ENCODE measurements at places on chromosomes 13 and 19.

GRCh38 chr13:36915106-36915505 lies 4.9 kb downstream of the SMAD9 start:
- DNase-seq = no peak

DNA sequence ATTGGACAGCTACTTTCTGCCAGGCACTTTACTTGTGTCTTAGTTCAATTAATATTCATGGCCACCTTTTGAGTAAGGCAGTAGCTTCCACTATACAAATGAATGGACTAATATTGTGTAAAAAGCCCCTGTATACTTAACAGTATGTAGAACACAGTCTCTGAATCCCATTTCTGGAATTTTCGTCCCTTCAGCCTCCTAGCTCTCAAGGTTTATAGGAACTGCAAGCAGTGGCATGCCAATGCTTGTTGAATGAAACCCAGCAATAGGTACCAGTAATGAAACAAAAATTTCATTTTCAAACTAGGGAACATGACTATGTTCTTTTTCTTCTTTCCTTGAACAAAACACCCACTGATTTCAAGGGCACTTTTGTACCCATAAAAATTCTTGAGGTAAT lies 361.6 kb downstream of the TDRD3 start:
- DNase-seq = no peak

DNA sequence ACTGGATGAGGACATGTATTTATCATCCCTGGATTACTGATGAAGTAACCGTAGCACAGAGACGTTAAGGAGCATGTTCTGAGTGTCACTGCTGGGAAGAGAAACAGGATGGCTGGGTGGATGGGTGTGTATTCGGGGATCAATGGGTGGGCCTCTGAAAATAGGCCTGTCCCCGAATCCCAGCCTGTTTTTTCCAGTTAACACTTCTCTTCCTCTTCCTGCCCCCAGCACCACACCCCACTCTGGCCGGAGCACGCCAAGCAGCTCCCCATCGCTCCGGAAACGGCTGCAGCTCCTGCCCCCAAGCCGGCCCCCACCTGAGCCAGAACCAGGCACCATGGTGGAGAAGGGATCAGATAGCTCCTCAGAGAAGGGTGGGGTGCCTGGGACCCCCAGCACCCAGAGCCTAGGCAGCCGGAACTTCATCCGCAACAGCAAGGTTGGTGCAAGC lies 8.8 kb downstream of the GRAMD1A start:
- no peak for DNase-seq

DNA sequence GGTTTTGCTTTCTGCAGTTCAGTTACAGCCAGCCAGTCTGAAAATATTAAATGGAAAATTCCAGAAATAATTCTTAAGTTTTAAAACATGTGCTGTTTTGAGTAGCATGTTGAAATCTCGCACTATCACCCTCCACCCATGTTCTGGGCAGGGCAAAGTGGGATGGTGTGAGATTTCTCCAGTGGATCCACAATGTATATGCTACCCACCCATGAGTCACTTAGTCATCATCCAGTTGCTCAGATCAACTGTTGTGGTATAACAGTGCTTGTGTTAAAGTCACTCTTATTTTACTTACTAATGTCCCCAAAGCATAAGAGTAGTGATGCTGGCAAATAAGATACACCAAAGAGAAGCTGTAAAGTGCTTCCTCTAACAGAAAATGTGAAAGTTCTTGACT lies 56.4 kb downstream of the CYSLTR2 start:
- DNase-seq = no peak

DNA sequence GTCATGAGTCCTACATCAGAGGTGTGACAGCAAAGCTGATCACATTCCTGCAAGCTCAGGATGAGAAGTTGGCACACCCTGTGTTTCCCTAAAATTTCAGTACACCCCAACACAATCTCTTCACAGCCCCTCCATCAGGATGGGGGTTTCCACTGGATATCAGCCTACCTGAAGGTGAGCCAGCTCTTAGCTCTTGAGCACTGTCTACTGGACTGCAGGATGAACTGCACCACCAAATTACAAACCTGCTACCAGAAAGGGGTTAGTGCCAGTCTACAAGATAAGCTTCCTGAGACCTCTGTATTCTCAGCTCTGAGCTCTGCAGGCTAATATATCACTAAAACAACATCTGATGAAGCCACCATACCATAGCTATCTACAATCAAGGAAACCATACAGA lies 1616.2 kb upstream of the SPRY2 start:
- no peak for DNase-seq

GRCh38 chr19:13057744-13058143 lies 44.9 kb downstream of the LYL1 start:
- DNase-seq = no peak

DNA sequence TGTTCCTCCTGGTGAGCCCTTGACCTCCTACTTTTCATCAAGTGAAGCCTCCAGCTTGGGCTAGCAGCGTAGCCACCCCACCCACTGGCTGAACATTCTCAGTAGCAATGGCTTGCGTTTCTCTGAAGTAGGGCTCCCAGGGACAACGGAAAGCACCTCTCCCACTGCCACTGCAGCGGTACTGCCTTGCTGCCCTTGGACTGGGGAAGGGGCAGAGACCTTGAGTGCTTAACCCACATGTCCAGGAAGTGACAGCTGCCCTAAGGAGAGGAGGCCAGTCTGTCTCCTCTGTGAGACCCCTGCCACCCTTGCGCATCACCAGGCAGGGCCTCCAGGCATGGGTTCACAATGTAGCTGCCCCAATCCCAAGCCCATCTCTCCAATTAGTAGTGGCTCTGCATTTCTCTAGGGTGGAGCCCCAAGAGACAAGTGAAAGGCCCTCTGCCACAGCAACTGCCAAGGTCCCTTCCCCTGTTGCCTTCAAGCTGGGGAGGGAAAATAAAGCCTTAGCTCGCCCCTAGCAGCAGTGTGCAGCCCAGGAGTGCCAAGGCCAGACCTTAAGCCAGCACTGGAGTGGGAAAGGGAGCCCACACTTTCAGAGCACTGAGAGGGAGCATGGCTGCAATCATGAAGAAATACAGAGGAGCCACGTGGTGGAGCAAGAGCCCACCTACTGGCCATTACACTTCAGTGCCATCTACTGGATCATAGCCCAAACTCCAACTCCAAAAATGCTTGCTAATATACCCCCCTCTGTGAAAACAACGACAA lies 175.9 kb upstream of the TRPC4 start:
- DNase-seq = no peak

DNA sequence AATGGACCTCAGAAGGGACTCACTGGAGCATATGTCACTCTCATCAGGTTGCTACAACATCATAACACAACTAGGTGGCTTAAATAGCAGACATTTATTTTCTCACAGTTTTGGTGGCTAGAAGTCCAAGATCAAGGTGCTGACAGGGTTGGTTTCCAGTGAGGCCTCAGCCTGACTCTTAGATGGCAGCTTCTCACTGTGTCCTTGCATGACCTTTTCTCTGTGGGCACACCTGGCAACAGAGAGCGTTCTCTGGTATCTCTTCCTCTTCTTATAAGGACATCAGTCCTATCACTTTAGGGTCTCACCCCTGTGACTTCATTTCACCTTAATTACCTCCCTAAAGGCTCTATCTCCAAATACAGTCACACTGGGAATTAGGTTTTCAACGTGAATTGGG lies 74.5 kb downstream of the CYSLTR2 start:
- DNase-seq = no peak

GRCh38 chr13:83184819-83185218 lies 697.5 kb downstream of the SLITRK1 start:
- DNase-seq = no peak

GRCh38 chr19:45071969-45072790 lies 4.1 kb downstream of the ZNF296 start:
- no peak for DNase-seq

DNA sequence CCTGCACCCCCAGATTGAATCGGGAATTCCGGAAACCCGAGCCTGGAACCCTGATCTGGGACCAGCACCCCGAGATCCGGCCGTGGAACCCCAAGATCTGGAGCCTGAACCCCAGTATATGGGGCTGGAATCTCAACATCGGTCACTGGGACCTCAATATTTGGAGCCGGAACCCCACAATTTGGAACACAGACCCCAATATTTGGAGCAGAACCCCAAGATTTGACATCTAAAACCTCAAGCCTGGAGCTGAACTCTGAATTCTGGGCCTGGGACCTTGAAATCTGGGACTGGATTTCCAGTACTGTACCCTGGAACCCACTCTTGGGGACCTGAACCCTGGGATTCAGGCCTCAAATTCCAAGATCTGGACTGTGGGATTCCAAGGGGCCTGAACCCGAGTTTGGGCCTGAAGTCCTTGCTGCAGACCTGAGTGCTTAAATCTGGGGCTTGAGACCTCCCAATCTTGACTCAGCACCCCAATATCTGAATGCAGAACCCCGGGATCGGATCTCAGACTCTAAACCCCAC lies 629 bp downstream of the LRFN3 start:
- DNase-seq = no peak

GRCh38 chr13:98184792-98185191 lies 7.7 kb upstream of the RNF113B start:
- DNase-seq = no peak

- DNase-seq = no peak
These were observed 54.4 kb upstream of the ZNF835 start for GRCh38 chr19:56725829-56726424.

- DNase-seq = no peak
These were observed 625 bp downstream of the ZFP82 start for GRCh38 chr19:36417752-36418286.

DNA sequence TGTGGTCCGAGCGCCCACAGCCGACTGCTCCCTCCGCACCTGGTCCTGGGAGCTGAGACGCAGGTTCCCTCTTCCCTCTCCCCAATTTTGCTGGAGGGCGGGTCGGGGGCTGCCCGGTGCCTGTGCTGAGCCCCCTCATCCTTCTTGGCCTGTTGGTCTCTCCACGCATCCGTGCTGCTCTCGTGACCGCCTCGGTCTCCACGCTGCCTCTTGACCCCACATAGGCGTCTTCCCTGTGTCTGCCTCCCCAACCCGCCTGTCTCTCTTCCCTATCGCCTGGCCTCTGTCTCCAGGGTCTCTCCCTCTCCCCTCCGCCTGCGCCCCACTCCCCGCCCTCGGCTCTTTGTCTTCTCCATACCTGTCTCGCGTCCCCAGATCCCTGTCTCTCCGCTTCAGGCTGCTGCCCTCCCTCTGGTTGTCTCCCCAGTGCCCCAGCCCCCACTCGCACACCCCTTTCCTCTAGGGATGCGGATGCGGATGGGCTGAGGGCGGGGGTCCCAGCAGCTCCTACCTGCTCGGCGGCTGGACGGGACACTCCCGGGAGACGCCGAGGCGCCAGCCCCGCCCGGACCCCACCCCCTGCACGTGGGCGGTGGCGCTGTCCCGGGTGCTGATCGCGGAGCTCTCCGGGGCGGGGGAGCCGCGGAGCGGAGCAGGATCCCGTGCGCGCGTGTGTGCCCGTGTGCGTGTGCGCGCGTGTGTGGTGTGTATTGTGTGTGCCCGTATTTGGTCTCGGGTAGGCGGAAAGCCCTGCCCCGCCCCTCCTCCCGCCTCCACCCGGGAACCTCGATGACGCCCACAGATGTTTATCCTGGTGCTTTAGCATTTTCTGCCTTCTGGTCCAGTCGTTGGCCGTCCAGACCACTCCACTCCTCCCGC lies at the start of gene SYT5:
Gene SYT5 (minus strand): TSS at position 684 of the 879 bp plus-strand sequence. CDS start 1,248 bp downstream, outside the sequence.
- DNase-seq = peak; percentile 36

DNA sequence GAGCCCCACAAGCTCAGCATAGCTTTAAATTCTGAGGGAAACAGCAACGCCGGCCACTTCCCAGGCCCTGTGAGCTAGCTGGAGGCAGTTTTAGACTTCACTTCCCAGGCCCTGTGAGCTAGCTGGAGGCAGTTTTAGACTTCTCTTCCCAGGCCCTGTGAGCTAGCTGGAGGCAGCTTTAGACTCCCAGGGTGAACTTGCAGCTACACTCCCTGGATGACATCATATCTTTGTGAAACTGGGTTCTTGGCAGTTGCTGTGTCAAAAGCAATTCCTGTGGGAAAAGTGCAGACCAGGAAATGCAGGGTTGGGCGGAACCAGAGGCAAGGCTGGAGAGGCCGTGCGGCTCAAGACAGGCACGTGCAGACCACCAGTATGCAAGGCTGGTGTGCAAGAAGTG lies 12.7 kb downstream of the SOX1 start:
- DNase-seq = no peak

- no peak for DNase-seq
These were observed 69.6 kb upstream of the RNF113B start for GRCh38 chr13:98246538-98247172.

GRCh38 chr13:108342369-108343289 lies 73.1 kb downstream of the TNFSF13B start:
- no peak for DNase-seq

DNA sequence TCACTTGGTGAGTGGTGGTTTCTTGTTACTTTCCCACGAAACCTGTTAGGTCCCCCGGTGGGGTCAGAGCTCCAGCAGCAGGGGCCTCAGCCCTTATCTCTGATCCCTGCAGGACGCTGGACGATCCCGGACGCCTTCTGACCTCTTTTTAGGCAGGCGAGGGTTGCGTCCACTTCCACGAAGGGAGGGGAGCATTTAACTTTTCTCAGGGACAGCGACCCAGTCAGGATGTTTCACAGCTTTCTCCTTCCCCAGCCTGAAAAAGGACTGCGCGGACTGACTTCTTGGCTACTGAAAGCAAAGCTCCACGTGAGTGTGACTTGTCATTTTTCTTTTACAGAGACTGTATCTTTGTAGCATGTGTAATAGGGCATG lies 692 bp downstream of the ZNF234 start:
- DNase-seq = no peak

DNA sequence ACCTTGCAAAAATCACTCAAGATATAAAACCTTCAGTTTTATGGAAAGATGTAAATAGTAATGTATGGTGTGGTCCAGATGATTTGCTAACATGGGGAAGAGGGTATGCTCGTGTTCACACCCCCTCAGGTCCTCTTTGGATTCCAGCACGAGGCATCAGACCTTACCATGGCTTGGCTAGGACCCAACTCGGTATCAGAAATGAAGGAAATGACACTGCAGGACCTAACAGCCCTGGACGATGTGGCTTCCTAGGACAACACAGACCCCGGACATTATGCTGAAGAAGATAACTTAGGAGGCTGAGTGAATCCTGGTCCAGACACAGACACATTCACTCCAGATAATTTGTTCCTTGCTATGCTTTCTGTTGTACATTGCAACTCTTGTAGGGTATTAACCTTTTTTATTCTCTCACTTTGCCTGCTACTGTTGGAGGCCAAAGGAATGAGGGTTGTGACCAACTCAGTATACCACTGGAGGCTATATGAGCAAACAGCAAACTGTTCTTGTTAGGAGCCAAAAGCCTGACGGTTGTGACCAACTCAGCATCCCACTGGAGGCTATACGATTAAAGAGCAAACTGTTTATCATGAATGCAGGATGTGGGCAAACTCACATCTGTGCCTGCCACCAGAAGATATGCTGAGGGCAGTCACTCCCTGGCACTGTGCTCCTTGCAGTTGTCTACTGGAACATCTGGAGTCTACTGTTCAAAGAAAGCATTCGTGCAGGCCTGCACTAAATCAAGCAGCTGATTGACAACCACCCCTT lies 121.7 kb downstream of the ZNF429 start:
- no peak for DNase-seq

GRCh38 chr13:84651288-84651687 lies 769.0 kb upstream of the SLITRK1 start:
- no peak for DNase-seq

DNA sequence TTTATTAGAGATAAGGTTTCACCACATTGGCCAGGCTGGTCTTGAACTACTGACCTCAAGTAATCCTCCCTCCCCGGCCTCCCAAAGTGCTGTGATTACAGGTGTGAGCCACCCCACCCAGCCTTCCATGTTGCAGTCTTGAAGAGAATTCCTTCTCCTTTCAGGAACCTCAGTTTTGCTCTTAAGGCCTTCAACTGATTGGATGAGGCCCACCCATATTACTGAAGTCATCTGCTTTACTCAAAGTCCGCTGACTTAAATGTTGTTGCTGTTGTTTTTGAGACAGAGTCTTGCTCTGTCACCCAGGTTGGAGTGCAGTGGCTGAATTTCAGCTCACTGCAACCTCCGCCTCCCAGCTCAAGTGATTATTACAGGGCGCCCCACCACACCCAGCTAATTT lies 33.5 kb downstream of the RASL11A start:
- DNase-seq = no peak

Measured in stimulated activated CD4-positive, alpha-beta T cell treated with anti-CD3 and anti-CD28 coated beads, TNF-alpha, amount 100 ng/mL, for 24 hours (primary cell).